Activated T-cell treated with anti-CD3 and anti-CD28 coated beads, Interleukin-2, amount 50 U/mL, for 72 hours (primary cell): ENCODE measurements at places on chromosomes 16 and 17. TPM values are rescaled to one million over a fixed set of nuclear protein-coding genes. Genes with fewer than 3 reads are reported as not detected.

GRCh38 chr17:80827646-80828643 lies 163.7 kb upstream of the CHMP6 start:
- DNase-seq, result no peak

GRCh38 chr17:66950325-66950724 lies 14.2 kb upstream of the CACNG4 start:
- no peak for DNase-seq

DNA sequence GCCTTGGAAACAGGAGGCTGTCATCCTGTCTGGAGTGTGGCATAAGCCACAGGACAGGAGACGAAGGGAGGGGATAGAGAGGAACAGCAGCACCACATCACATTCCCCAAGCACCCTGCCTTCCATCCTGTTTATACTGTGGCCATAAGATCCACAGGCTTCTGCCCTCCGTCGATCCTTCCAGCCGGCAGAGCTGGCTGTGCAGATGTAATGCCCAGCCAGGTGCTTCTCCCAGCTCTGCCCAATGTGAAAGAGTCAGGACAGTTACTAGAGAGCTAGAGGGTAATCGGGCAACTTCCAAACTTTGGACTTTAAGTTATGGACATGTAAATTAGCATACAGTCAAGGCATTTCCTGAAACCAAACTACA lies 368.4 kb downstream of the SOX9 start:
- DNase-seq, result no peak

GRCh38 chr17:17975436-17975835 lies 2.8 kb downstream of the DRC3 start:
- no peak for DNase-seq

DNA sequence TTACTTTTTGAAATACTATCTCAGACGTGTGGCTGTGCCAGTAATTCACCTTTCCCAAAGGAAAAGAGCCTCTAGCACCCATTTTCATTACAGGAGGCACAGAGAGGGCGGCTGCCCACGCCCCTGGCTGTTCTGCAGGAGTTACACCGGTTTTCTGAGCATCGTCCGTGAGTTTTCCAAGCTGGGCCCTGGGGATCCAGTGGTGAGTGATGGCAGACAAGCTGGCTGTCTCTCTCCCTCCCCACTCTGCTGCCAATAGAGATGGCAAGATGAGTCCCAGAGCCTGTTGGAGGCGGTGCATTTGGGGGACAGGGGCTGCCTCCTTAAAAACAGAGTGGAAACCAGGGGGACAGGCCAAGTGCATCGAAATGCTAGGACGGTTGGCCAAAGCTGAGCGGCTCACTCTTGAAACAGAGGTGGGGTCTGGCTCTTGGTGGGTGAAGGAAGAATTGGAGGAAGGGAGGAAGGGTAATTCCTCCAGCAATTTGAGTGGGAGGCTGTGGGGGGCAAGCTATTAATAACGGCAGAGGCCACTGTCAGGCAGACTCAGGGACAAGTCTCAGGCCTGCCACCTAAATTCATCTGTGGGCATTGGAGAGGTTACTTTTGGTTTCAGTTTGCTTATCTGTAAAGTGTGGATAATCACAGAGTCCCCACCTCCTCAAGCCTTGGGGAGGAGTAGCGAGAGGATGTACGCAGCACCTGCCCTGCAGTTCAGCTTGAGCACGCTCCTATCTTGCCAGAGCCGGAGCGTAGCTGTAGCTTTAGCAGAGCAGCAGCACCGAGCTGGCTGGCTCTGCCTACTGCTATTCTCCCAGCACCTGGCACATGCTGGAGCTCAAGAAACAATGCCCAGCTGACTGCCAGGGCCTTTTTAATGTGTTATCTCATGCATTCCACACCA lies 7.5 kb upstream of the NOS2 start:
- peak; percentile 74 for DNase-seq

DNA sequence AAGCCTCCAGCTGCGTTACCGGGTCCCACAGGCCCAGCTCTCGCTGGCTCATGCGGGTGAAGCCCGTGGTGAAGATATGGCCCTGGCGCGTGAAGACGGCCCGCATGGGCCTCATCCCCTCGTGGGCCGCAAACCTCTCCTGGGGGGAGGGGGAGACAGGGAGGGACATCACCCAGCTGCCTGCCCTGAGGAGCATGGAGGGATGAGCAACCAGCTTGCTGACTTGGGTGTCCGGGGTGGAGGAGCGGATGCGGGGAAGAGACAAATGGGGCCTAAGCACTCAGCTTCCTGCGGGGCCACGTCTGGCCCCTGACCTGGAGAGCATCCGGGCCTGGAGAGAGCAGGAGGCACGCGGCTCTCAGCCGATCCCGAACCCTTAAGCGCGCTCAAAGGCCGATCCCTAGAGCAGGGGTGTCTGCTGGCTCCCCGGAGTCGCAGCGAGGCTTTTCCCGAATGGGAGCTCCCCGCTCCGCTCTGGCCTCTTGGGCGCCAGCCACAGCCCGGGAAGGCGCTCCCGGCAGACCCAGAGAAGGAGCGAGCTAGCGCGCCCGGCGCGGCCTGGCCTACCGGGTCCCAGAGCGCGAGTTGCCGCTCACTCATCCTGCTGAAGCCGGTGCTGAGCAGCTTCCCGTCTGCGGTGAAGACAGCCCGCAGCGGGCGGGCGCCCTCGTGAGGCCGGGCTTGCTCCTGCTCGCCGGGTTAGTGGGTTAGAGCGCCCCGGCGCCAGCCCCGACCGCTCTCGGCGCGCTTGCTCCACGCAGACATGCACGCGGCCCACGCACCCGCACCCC lies 5.0 kb downstream of the CORO6 start:
- peak; percentile 92 for DNase-seq

DNA sequence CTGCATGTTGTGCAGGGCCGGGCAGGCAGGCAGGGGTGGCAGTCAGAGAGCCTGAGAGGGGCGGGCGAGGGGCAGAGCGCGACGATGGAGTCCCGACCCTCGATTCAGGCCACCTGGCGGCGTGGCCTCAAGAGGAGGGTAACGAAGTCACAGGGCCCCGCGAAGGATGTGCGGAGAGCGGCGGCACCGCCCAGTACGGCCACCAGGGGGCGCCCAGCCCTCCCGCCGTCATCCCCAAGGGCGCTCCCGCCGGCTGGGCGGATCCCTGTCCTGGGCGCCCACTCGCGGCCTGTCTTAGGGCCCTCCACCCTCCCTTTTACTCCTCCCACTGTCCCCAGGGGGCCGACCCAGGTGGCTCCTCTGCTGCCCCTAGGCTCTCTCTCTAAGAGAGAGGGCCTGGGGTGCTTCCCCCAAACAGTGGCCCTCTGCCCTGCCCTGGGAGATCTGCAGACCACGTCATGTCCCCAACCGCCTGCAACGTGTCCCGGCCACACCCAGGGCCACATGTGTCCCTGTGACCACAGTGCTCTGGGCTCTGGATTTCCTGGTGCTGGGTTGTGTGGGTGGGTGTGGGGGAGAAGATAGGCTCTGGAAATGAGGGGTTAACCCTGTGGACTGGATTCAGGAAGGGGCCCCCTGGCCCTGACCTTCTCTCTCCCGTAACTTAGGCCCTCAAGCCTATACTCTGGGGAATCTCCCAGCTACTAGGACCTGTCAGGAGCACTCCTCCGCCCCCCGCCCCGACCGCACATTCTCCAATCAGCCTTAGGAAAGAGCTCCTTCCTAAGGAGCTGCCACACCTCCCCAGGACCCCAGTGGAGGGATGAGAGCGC lies 5.9 kb downstream of the DPEP2 start:
- DNase-seq, result peak; percentile 88

DNA sequence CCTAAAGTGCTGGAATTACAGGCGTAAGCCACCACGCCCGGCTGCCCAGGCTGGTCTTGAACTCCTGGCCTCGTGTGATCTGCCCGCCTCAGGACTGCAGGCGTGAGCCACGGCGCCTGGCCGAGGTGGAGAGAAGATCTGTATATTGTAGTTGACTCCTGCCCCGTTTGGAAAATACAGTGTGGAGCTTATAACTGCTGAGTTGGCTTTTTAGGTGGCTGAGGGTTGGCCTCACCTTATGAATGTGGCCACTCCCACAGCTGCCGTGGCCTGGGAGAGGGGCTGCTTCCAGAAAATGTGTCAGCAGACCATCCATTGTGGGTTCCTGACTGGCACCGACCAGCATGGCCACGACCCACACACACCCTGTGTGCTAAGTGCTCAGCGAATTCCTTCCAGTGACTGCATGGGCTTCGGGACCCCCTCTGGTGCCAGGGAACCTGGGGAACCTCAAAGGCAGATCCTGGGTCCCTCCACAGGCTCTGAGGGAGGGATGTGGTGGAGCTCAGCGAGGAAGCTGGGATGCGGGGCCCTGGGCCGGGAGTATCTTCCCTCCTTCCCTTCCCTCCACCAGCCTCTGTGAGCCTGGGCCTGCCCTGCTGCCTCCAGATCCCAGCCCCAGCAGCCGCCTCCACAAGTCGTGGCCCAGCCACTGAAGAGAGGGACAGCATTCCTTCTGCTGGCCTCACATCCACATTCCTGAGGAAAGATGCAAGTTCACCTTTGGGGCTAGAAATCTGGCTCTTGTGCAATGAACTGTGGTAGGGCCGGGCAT lies 10.9 kb upstream of the RAB11FIP3 start:
- no peak for DNase-seq

GRCh38 chr16:84868328-84868727 lies 48.5 kb downstream of the CRISPLD2 start:
- no peak for DNase-seq

- no peak for DNase-seq
Observed at GRCh38 chr17:1244606-1245012, 25.6 kb upstream of the BHLHA9 start.

GRCh38 chr17:44940768-44941167 lies 6.8 kb downstream of the KIF18B start:
- DNase-seq, result no peak

- no peak for DNase-seq
Observed at GRCh38 chr16:66490774-66491715, 58.9 kb downstream of the TK2 start.

GRCh38 chr16:23316634-23317265 lies 14.6 kb downstream of the SCNN1B start:
- no peak for DNase-seq

- DNase-seq, result no peak
Observed at GRCh38 chr17:40461732-40462342, 18.6 kb downstream of the IGFBP4 start.

DNA sequence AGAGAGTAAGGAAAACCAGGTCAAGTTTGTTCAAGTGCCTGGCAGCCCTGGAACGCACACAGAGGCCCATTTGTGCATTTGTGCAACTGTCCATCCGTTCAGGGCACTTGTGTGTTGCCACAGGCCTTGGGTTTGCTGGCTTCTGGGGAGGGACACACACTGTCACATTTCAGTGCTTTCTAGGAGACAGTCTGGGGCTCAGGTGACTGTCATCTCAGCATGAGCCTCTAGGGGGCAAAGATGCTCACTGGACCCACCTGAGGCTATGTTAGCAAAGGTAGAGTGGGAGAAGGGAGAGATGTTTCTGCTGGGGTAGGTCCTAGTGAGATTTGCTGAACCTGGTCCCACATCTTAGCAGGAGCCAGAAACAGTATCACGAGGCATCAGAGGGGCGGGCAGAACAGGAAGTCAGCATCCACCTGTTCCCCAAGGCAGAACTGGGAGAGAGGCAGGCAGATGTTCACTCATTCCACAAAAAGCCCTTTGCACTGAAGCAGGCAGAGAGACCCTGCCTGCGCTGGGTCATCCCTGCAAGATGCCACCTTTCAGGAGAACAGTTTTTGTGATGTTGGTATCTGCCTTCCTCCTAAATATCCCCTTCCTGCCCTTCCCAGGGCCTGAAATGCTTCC lies 48.5 kb downstream of the RAI1 start:
- peak; percentile 59 for DNase-seq

DNA sequence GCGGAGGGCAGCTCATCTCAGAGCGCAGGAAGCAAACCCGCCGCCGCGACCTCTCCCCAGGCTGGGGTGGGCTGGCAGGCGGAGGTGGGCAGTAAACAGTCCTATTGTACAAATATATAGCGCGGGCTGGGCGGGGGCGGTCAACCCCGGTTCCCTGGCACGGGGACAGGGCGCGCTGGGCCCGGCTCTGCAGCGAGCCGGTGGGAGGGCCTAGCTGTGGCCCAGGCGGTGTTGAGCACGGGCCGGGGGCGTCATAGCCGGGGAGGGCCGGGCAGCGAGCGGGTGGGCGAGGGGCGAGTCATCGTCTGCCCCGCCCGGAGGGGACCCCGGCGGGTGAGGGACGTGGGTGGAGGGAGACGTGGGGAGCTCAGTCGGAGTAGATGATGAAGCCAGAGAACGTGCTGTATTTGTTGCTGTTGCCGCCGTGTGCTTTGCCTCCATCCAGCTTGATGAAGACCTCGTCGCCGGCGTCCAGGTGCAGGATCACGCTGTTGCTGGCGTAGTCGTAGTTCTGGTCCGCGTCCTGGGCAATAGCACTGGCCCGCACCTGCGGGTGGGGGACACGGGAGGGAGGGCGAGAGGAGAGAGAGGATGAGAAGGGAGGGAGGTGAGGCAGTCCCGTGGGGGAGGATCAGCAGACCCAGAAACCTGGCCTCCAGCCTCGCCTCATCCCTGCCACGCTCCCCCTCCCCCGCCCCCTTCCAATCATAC lies 8.1 kb downstream of the C1QL1 start:
- DNase-seq, result peak; percentile 45

The KRTAP3-2 gene
- not detected for total RNA-seq

The CD300H gene
- not detected for total RNA-seq

The STAC2 gene
- not detected for total RNA-seq

The PRR35 gene
- total RNA-seq, result 0.10 TPM

The CCL17 gene
- 7.4 TPM for total RNA-seq

The IL32 gene
- 2,251 TPM for total RNA-seq

The RNF222 gene
- 0.07 TPM for total RNA-seq

The CRYBA1 gene
- not detected for total RNA-seq

The BRIP1 gene
- total RNA-seq, result 10.8 TPM

The CCL13 gene
- total RNA-seq, result not detected
